ENCODE measurements at places on chromosomes 1 and 21.

- DNase-seq: no peak
Observed at GRCh38 chr21:32520875-32521735, 64.2 kb downstream of the TCP10L start.

DNA sequence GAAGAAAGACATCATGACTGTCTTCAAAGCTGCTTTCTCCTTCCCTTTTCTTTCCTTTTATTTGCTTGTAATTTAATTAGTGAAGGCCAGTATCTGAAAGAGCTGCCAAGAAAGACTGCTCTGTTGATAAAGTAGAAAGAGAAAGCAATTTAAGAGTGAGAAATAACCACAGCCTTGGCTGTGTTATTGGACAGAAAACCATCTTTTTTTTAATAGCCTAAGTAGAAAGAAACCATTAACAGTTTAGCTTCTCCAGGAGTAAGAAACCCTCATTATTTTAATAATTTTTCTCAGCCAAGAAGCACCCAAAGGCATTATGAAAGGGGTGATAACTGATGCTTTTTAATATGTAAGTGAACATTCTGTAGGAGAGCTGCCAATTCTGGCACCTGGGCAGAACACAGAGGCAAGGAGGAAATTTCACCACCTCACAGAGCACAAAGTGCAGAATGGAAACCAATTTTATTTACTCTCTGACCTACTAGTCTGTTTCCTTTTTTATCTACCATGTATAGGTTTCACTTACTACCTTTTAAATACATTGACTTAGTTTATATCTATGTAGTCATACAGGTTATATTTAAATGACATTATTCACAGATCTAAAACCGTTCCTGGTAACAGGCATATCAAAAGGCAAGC lies 703.2 kb downstream of the MRPL39 start:
- no peak for DNase-seq

- no peak for DNase-seq
Observed at GRCh38 chr1:98704474-98704873, 43.0 kb downstream of the SNX7 start.

- no peak for DNase-seq
Observed at GRCh38 chr1:39902460-39902807, 717 bp upstream of the MYCL start.

- DNase-seq: no peak
Observed at GRCh38 chr1:44260792-44261170, 47.5 kb downstream of the DMAP1 start.
